ENCODE measurements at places on chromosomes 7 and 10.

DNA sequence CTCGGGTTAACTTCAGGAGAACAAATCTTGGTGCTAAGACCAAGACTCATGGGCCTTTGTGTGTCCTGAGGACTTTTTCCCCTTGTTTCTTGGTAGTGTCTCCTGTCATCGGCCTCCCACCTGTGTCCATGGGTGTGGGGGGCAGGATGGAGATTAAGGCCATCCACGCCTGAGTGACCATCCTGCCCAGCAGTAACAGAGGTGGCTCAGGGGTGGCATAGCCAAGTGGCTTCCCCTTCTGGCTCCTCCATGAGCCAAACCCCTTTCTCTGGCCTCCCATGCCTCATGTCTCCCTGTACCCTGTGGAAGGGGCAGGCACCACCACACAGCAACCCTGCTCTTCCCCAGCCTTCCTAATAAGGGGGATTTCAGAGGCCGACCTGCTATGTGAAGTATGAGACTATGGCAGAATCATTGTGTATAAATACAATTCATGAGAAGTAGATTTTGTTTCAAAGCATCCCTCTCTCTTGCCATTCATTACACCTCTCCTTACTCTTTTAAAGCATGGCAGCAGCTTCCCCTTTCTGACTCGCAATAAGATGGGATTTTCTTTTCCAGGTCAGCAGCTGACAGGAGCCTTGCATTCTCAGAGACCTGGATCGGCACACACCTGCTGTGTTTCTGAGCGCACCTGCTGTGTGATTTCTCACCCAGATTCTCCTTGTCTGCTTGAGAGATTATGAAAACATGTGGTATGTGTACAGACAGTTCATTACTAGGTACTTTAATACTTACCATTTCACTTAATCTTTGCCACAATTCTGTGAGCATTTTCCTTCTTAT lies 102.5 kb downstream of the XPNPEP1 start:
- DNase-seq = no peak

- no peak for DNase-seq
These were observed 82.3 kb downstream of the ANKRD7 start for GRCh38 chr7:118306771-118307170.

DNA sequence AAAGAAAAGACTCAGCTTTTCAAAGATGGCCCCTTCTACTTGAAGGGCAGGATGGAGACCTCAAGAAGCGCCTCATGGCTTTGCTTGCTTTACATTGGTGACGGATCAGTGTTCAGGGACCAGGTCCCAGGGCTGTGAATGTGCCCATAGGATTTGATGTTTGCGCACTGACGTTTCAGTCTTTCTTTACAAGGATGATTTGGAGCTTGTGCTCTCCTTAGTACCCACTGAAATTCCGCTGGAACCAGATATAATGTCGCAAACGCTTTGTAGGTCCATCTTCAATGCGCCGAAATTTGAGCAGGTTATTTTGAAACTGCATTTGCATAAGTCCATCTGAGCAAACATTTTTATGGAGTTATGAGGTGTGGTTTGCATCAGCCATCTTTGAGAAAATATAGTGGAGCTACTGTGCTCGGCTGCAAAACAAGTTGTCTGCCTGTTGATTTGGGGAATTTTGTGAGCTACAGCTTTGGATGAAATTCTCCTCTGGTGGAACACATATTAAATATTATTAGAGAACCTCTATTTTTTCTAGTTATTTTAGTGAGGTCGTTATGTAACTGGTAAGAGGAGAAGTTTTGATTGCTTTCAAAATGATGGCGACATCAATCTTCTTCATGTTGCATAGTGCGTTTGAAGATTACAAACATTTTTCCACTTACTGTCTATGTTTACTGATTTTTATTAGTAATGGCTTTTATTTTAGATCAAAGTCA lies 2.4 kb downstream of the RBM20 start:
- no peak for DNase-seq

- DNase-seq = no peak
These were observed 300 bp downstream of the ARHGAP21 start for GRCh38 chr10:24723386-24723787.

- DNase-seq = no peak
These were observed 34.0 kb downstream of the LUC7L2 start for GRCh38 chr7:139393621-139394211.

DNA sequence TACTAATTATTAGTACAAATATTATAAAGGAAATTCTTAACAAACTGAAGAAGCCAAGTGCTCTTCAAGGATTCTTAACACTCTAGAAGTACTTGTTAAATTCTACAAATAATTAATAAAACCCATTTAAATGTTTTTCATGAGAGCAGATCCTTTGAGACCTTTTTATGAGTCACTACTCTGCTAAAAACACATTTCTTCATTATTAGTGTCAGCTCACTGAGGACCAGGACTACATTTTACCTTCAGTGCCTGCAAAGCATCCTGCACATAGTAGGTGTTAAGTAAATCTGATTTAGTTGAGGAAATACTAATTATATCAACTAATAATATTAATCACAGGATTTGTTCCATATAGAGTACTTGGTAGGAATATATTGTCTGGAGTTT lies 273.6 kb downstream of the PHTF2 start:
- DNase-seq = no peak

DNA sequence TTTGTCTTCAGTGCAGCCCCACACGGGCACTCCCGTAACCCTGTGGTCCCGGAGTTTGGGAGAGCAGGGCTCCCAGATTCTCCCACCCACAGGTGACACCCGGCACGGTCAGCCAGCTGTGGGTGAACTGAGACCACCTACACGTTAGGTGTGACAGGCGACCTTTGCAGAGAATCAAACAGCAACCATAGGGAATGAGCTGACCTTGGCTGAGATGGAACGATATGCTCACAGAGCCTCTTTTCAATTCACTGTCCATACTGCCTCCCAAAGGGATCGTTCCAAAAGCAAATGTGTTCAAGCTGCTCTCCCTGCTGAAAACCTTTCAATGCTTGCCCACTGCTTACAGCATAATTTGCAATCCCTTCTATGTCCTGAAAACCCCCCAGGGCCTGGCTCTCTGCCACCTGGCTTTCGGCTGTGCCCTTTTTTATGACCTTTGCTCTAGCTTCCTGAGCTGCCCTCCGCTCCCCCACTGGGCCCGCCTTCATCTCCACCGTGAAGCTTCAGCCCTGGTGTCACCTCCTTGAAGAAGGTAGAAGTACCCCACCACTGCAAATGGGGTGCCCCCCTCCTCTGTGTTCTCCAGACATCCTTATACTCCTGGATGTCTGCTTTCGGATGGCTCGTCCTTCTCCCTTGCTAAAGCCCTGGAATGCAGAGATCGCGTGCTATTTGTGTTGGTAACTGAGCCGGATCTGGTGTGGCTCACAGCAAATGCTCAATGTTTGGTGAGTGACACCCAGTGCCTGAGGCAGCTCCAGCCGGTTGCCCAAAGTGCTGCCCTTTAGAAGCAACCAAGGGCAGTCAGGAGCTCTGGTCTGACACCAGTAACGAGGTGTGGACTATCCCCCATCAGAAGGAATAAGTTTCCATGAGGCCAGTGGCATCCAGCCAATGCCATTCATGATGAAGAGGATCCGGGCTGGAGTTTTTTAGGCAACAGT lies 90.4 kb downstream of the KIAA1549 start:
- DNase-seq = no peak

DNA sequence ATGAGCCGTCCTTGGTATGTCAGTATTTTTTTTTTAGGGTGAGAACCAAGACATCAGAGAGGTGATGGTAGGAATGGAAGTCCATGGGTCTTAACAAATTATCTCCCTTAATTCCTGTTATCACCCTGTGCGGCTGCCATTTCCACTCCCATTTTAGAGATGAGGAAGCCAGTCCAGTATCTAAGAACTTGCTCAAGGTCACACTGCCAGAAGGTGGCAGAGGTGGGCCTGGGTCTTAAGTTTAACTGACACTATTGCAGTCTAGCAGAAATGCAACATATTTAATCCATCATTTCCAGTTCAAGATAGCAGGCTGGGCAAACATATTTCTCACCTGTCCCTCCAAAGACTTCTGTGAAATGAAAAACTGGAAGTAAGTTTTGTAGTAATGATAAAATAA lies 108.3 kb downstream of the GLI3 start:
- DNase-seq = no peak

- DNase-seq = peak; percentile 11
These were observed 171.8 kb upstream of the CDK1 start for GRCh38 chr10:60606343-60607080.

DNA sequence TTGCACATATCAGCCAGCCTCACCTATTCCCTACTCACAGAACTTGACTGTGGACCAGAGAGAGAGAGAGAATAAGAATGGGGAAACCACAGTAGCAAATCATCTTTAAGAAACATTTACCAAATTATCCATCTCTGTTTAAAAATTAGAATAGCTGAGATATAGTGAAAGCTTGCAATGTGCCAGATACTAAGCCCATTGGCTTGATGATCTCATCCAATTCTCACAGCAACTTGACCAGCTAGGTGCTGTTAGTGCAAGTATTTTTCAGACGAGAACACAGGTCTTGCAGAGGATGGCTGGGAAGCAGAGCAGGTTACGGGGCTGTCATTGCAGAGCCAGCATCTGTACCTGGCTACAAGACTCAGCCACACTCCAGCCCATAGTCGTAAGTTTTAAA lies 50.9 kb downstream of the KLF6 start:
- no peak for DNase-seq

- no peak for DNase-seq
These were observed 113.0 kb downstream of the LRMDA start for GRCh38 chr10:75544386-75544785.

DNA sequence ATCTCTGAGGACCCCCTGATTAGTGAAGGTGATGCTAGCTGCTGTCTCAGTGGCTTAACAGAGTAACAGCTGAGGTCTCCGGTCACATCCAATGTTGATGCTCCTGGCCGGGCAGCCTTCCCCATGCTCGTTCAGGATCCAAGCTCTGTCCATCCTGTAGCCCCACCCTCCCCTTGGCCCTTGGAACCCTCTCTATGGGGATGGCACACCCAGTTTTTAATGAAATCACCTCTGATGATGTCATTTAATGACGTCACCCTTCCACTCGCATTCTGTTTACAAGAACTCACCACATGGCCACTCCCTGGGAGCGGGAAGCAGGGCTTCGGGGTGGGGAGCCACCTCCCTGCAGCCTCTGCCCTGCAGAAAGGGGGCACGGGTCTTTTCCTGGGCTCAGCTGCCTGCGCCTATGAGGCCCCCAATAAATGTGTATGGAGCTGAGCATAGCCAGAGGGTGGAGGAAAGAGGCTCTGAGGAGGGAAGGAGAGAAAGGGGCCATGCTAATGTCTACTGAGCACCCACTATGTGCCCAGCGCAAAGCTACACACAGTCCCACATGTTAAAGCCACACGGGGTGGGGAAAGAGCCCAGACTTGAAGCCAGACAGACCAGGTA lies 95.5 kb downstream of the OAT start:
- DNase-seq = no peak

GRCh38 chr7:50314836-50315592 lies 10.5 kb downstream of the IKZF1 start:
- no peak for DNase-seq

- no peak for DNase-seq
These were observed 2.0 kb downstream of the ST7 start for GRCh38 chr7:116955340-116955739.

DNA sequence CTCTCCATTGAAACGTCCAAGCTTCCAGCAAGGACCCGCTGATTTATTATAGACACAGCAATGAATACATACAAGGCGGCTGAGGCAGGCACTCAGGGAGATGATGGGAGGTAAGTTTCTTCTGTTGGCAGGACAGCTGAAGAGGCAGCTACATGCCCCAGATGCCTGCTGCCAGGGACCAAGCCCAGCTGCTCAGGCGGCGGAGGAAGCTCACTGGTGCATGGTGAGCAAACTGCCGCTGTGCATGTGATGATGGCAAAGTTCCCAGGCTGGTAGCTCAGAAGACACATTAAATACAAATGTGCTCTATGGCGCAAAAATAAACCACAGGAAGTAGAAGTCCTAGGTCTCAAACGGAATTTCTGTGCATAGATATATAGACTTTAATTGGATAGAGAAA lies 2.3 kb downstream of the DNTT start:
- DNase-seq = no peak

DNA sequence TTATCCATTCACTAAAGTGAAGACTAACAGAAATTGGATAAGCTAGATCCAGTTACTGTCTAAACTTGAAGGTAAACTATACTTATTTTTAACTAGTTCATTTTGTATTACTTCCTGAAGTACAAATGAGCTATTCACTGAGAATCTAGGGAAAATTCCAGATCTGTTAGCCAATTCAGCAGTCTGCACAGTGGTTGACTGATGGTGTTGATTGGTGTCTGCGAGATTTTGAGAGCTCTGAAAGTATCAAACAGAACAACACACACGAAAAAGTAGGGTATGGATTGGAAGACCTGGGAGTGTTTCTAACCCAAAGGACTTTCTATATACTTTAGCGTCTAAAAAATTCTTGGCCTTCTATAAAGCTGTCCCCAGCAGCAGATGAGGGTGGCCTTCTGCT lies 33.6 kb upstream of the AGR2 start:
- DNase-seq = no peak

GRCh38 chr7:29622335-29623265 lies 59.0 kb downstream of the PRR15 start:
- DNase-seq = no peak

DNA sequence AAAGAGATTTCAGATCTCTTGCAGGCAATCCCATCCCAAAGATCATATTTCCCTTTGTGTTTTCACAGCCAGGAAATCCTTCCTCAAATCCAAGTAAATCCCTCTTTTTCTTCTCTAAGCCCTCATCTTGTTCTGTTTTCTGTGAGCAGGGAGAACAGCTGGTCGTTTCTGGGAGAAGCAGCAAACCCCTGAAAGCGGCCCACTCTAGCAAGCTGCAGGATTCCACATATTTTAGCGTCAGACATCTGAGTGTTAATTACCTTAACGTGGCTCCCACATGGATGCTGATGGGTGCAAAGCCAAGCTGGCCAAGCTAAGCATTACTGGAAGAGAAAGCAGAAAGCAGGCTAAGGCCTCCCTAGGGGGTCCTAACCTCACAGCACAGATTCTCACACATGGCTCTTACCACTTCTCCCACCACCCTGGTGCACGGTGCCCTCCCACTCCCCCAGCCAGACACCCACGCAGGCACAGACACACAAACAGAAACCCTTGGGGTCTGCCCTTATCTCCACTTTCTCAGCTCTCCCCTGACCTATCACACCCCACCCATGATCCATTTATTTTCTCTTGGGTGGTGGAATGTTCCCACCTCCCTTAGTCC lies 551.0 kb upstream of the AUTS2 start:
- DNase-seq = no peak

GRCh38 chr7:155807789-155808548 lies 4.3 kb downstream of the SHH start:
- DNase-seq = no peak

DNA sequence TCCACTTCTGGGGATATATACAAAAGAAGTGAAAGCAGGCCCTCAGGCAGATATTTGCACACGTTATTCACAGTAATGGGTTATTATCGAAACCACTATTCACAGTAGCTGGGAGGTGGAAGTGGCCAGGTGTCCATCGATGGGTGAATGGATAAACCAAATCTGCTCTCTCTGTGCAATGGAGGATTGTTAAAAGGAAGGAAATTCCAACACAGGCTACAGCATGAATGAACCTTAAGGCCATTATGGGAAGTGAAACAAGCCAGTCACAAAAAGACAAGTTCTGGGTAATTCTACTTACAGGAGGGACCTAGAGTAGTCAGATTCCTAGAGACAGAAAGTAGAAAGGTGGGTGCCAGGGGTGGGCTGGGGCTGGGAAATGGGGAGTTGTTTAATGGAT lies 48.5 kb upstream of the BHLHA15 start:
- DNase-seq = no peak
